ENCODE measurements at places on chromosomes 4 and X.

DNA sequence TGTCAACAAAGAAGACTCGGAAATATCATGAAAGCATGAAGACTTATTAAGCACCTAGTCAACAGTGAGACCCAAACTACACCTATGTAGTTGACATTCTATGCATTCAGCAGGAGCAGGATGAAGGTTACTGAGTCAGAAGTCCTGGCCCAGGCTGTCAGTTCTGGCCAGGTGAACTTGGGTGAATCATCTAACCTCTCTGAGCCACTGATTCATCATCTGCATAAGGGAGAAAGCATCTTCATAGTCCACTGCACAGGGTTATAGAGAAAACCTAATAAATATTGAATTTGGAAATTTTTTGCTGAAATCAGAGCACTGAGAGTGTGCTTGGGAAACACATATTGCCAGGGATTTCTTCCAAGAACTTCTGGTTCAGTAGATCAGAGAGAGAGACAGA lies 296.0 kb upstream of the SFRP2 start:
- DNase-seq: no peak

- no peak for DNase-seq
These were observed 282.0 kb downstream of the ARHGAP24 start for GRCh38 chr4:85756938-85757337.

- DNase-seq: no peak
These were observed 1304.4 kb upstream of the PCDH7 start for GRCh38 chr4:29415771-29416170.

DNA sequence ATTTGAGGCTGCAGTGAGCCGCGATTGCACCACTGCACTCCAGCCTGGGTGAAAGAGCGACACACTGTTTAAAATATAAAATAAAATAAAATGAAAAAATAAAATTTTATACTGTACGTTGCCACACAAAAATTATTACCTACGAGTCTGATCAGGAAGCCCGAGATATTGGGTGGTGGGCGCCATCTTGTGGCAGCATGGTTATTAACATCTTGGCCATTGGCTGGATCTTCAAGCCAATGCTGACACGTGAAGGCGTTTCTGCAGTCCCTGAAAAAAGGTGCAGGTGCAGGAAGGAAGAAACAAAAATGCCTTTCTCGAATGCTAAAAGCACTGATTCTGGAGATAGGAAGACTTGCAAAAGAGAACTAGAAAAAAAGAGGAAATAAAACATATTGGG lies 4.9 kb upstream of the TLR8 start:
- DNase-seq: peak; percentile 64

GRCh38 chr4:76035141-76035540 lies 729 bp downstream of the CXCL11 start:
- DNase-seq: no peak

GRCh38 chrX:117274965-117275364 lies 812.2 kb upstream of the CT83 start:
- DNase-seq: no peak

DNA sequence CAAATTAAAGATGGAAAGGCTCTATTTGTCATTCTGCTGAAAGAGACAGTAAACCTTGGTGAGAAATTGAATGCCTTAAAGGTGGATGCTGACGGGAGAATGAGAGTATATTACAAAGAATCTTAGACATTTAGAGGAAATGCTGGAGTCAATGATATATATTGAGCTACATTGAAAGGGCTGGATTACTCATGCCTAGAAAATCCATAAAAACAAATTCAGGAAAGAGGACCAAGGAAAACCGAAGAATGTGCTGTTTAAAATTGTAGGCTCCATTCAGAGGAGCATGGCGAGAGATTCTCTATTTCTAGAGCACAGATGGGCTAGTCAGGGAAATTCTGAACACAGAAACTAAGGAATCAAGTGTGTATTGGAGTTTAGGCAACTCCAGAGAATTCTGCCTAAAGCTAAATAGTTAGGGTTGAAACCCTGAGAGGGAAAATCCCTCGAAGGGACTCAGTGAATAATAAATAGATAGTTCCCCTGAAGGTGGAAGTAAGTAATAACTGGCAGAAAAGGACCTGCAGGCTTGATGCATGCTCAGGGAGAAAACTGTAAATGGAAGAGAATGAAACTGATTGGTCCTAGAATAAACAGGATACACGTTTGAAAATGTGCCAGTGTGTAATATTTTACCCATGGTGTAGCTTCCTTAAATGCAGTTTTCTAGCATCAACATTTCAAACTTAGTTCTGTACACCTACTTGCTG lies 1532.4 kb upstream of the TENM3 start:
- DNase-seq: no peak

GRCh38 chr4:111494471-111494870 lies 650.8 kb upstream of the FAM241A start:
- no peak for DNase-seq

- no peak for DNase-seq
These were observed 7.0 kb upstream of the USO1 start for GRCh38 chr4:75717408-75717807.

DNA sequence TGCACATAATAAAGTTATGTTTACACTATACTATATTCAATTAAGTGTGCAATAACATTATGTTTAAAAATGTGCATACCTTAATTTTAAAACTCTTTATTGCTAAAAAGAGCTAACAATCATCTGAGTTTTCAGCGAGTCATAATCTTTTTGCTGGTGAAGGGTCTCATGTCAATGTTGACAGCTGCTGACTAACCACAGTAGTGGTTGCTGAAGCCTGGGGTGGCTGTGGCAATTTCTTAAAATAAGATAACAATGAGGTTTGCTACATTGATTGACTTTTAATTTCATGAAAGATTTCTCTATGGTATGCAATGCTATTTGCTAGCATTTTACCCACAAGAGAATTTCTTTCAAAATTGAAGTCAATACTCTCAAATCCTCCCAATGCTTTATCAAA lies 58.6 kb downstream of the C4orf46 start:
- no peak for DNase-seq

GRCh38 chr4:153948041-153948440 lies 159.2 kb upstream of the SFRP2 start:
- DNase-seq: no peak

GRCh38 chr4:73847526-73848182 lies 5.4 kb upstream of the PF4V1 start:
- no peak for DNase-seq

DNA sequence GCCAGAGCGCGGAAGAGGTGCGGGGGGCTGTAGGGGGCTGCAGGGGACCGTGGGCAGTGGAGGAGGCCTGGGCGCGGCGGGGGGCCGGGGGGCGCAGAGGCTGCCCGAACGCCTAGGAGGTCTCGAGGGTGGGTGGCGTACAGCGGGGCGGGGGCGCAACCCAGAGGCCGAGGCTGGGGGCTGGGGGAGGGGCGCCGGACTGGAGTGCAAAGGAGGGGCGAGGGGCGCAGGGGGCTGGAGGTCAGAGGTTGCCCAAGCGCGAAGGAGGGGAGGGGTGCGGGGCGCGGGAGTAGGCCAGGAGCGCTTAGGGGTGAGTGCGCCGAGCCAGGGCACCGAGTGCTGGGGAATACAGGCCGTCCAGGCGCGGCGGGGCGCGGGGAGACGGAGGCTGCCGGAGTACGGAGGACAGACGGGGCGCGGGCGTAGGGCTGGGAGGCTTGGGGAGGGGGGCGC lies 255 bp downstream of the GYG2 start:
- no peak for DNase-seq

DNA sequence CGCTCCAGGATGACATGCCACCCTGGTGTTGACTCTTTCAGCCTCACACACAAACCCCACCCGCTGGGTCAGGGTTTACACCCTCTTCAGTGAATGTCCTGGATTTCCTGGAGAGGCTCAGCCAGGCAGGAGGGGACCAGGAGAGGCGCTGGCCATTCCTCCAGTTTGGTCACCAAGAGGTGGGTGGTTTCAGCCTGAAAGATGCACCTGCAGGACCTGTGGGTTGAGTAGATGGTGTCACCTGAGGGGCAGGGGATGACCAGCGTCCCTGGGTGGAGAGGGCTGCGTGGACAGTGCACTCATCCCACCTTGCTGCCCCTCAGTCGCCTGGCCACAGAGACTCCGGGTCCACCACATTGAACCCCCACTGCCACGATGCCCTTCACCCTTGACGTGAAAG lies 179.7 kb downstream of the ASMT start:
- DNase-seq: no peak

- peak; percentile 26 for DNase-seq
These were observed 118.7 kb upstream of the AP1S2 start for GRCh38 chrX:15973299-15973698.

- no peak for DNase-seq
These were observed 148.7 kb upstream of the CHRDL1 start for GRCh38 chrX:110944311-110944750.

DNA sequence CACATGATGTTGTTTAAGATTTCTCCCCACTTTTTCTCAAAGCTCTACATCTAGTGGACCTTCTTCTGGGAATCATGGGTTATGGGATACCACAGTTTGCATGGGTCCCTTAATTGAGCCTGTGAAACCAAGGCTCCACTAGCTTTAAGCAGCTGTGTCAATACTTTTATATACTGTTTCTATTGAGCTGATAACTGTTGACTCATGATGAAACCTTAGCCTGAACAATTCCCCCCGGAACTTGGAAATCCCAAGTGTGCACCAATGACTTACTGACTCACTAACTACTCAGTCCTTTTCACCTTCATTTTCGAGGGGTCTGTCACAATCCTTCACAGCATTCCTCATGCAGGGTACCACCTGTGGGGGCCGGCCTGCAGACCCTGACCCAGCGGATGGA lies 12.7 kb upstream of the SPIN4 start:
- no peak for DNase-seq

GRCh38 chrX:20015945-20016615 lies 25.2 kb upstream of the BCLAF3 start:
- DNase-seq: no peak

GRCh38 chrX:14802943-14803710 lies 69.7 kb downstream of the FANCB start:
- DNase-seq: no peak

GRCh38 chrX:97858592-97858991 lies 974.9 kb downstream of the RPA4 start:
- no peak for DNase-seq

DNA sequence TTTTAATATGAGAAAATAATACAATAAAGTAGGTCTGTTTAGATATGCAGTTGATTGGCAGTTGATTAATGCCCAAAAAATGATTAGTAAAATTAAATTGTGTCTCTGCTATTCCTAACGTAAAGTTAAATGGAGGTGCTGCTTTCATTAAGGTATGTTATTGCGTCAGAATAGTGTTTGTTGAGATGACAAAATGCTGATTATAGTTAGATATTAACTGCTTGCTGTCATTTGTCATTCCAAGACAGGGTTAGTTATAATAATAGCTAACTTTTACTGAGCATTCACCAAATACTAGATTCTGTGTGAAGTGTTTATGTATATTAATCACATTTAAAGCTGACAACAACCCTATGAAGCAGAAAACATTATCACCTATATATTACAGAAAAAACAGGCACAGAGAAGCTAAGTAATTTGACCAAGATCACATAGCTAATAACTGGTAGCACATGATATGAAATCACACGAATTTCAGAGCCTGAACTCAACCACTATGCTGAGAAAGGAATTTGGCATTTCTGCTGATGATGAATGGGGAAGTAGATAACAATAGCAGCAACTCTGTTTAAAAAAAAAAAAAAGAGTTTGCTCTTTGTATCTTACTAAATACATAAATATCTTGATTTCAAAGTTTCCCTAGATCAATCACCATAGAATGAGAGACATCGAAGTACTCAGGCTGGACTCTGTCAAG lies 59.7 kb upstream of the WDR44 start:
- no peak for DNase-seq

DNA sequence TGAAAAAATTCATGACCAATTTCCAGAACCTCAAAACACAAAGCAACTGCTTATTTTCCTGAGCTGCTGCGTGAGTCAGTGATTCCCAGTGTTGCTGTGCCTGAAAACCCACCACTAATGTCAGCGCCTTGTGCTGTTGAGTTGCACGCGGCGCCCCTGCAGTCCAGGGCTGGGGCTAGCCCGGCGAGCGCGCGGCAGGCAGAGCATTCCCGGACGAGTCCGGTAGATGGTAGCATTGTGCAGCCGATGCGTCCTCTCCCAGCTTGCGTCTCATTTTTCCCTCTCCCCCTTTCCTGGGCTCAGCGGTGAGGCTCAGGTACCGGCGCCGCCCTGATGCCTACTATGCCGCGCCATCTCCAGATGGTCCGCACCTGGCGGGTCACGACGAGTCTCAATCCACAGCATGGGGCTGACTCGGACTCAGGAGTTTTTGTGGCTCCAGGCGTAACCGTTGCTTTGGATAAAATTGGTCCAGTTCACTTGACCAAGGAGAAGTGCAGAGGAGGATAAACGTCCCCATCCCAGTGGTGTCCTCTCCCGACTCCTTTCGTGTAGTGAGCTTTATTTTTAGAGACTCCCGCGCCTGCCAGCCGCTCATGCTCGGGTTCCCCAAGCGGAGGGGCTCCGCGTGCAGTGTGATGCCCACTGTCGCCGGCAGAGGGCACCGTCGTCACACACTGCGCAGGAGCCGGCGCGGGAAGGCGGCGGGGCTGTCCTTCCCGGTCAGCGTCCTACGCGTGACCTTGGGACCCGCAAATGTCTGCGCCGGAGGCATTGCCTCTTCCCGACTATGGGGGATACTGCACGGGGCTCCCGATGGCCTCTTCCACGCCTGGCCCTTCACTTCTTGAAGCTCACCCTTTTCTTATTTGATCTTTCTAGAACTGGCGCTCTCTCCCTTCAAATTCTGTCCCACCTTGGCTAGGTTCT lies 53.6 kb upstream of the IGFBP7 start:
- peak; percentile 65 for DNase-seq

DNA sequence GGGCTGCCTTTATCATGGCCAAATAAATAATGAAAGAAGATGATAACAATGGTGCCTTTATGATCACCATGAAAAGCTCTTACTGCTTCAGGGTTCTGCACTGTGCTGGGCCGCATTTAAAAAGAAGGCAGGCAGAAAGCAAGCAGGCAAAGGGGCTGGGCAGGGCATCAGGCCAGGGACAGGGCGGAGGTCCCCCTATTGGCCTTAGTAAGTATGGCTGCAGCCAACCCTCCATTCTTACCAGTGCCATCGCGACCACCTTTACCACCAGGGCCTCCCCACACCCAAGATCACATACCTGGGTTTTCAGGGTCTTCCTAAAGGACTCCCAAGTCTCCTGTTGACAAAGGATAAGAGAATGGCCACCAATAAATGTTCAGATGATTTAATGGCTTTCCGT lies 38.9 kb downstream of the CNGA2 start:
- DNase-seq: no peak

- DNase-seq: no peak
These were observed 163.3 kb upstream of the RASGEF1B start for GRCh38 chr4:81634766-81635549.

- DNase-seq: no peak
These were observed 506.9 kb upstream of the PCDH10 start for GRCh38 chr4:132642016-132642817.

DNA sequence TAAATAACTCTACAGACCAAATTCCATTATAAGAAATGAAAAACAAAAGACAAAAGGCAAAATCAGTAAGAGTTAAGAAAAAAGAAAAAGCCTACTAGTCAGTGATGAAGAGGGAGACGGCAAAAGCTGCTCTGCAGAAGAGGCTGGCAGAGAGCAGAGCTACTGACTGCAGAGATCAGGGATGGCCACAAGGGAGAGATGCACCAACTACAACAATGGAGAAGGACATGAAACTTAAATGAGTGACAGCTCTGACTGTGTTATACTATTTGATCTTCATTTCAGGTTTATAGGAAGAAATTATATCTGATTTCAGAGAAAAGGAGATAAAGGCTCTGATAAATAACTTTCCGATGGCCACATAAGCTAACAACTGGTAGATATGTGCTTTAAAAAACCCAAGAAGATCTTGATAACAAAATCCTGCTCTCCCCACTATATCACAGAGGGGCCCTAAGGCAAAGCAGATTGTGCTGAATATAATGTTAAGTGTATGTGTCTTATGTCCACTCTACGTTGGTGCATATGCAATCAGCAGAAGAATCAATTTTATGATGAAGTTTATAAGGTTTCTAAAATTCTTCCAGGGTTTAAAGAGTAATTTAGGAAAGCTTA lies 58.4 kb upstream of the COX18 start:
- DNase-seq: peak; percentile 29

All from CD4-positive, alpha-beta T cell treated with Interleukin-10 for 1 hour (primary cell).